Lung (tissue), 17 donors: ENCODE measurements at places on chromosomes 16 and 17.

DNA sequence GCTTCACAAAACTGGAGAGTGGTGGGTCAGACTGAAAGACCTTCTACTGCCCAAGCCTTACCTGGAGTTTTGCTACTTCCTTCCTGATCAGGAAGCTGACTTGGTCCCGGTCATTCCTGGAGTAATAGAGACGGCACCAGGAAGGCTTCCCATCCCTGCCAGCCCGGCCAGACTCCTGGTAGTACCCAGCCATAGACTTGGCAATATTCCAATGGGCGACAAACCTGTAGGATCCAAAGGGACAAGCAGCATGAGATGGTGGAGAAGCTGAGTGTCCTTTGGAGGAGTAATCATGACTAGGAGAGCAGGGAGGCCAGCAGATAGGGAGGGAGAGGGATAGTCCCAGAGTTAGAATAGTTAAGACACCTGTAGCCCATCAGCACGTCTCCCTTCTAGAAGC lies 8.7 kb downstream of the RECQL5 start:
- no peak for DNase-seq

DNA sequence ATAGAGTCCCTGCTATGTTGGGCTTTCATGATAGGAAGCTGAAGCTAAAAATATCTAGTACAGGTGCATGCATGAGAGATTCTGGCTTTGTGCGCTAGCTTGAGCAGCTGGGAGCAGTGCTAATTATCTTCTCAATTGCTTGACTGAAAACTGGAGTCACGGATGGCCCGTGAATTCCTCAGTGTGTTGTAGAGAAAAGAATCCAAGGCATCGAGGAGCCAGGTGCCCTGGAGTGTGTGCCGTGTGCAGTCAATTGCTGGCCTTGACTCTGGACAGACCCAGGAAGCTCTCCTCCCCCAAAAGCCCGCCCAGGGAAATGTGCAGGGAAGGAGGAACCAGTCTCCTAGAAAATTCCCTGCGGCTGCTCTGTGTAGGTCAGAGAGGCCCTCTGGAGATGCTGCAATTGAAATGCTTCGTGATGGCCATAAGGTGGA lies 14.2 kb downstream of the LGALS3BP start:
- DNase-seq: no peak

DNA sequence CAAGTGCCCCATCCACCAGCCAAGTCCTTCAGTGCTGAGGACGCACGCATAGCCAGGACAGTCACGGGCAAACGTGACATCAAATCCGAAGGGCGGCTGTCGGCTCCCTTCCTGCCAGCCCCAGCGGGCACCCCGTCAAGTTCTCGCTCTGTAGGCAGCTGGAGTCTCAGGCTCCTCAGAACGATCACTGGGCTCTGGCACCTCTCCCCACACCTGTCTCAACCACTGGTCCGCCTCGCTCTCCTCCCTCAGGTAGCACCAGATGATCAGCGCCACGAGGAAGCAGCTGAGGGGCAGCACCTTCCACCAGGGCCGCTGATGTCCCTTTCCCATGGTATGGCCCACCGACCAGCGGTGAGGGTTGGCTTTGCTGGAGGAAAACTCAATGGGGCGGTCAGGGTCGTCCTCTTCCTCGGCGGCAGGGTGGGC lies 422 bp downstream of the UQCC4 start:
- no peak for DNase-seq

DNA sequence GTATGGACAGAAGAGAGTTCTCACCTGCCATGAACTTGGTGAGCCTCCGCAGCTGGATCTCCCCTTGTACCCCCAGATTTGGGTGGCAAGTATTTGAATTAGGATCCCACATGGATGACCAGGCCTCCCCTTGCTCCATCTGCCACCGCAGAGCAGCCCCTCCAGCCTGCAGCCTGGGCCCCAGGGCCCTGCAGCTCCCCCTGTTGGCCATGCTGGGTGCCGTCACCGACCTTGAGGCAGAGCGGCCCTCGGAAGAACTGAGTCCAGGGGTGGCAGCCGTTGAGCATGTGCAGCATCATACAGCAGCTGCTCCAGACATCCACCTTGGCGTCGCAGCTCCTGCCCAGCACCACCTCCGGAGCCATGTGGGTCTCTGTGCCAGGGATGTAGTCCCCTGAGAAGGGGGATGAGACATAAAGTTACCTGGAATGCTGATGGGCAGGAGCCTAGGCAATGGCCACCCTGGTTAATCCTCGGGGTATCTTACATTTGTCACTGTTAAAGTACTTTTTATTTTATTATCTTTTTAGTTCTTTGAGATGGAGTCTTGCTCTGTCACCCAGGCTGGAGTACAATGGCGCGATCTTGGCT lies 9.0 kb upstream of the SPATA32 start:
- no peak for DNase-seq

GRCh38 chr17:33888455-33888854 lies 366.6 kb upstream of the CCL2 start:
- DNase-seq: no peak

GRCh38 chr16:57041182-57042156 lies 50.9 kb upstream of the CPNE2 start:
- DNase-seq: no peak

GRCh38 chr16:20865420-20866131 lies 34.6 kb downstream of the DCUN1D3 start:
- no peak for DNase-seq

GRCh38 chr17:29828676-29829284 lies 101.2 kb downstream of the SSH2 start:
- DNase-seq: no peak

- DNase-seq: no peak
These were observed 2.9 kb upstream of the MEIOC start for GRCh38 chr17:44653384-44653783.

- peak; percentile 27 for DNase-seq
These were observed 136.7 kb downstream of the SNX11 start for GRCh38 chr17:48244121-48244711.

- no peak for DNase-seq
These were observed 23.6 kb downstream of the MPG start for GRCh38 chr16:101586-101985.

DNA sequence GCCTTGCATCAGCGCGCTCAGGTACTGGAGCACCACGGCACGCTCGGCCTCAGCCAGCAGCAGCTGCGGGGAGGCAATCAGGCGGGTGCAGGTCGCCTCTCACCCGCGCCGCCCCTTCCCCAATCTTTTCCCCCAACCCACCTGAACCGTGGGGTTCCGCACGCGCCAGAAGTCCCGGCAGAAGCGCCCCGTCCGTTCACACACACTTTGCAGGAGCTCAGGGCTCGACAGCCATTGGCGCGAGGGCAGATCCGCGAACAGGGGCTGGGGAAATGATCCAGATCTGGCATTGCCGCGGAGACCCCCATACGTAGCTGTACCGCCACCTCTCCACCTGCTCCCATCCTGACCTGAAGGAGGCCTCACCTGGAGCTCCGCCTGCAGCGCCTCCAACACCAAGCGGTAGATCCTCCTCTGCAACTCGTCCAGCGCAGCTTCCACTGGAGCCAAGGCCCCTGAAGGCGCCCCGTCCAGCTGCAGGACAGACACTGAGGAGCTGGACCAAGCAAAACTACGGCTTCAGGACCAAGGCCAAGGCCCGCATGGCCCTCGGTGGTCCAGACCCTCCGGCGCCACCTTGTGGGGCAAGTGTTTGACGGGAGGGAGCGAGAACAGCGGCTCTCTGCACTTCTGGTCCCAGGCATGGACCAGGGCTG lies 1.4 kb upstream of the MATCAP1 start:
- peak; percentile 93 for DNase-seq

- DNase-seq: no peak
These were observed 9.5 kb upstream of the AMZ2 start for GRCh38 chr17:68238164-68238870.

DNA sequence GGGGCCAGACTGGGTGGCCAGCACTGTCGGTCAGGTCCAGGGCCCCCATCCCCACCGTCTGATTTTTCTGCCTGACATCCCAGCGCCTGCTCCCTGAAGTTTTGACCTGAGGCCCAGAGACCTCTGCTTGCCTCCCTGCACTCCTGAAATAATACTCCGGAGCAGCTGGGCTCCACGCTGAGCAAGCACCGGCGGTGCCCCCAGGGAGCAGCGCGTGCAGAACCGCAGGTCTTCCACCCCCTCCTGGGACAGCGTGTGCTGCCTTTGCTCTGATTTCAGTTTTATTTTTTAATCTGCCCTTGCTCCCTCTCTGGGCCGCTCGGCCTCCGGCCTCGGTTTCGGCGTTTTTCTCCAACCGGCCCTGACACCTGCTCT lies 132.4 kb upstream of the GSE1 start:
- DNase-seq: no peak

- peak; percentile 71 for DNase-seq
These were observed 4.6 kb downstream of the SMCR8 start for GRCh38 chr17:18319604-18320256.

DNA sequence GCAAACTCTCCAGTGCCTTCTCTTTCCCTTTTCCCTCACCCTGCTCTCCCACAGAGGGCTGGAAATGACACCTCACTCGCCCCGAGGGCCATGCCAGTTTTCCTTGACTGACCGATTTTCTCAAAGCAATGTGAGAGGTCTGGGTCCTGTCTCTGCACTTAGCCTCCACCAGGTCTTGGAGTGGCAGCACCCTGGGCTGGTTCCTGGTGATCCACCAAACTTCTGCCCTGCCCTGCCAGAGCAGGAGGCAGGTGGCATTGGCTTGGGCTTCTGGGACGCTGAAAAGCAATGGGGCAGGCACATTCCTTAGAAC lies 97.5 kb downstream of the RAB11FIP4 start:
- DNase-seq: no peak

- peak; percentile 67 for DNase-seq
These were observed 151.9 kb downstream of the MSI2 start for GRCh38 chr17:57408071-57408811.

DNA sequence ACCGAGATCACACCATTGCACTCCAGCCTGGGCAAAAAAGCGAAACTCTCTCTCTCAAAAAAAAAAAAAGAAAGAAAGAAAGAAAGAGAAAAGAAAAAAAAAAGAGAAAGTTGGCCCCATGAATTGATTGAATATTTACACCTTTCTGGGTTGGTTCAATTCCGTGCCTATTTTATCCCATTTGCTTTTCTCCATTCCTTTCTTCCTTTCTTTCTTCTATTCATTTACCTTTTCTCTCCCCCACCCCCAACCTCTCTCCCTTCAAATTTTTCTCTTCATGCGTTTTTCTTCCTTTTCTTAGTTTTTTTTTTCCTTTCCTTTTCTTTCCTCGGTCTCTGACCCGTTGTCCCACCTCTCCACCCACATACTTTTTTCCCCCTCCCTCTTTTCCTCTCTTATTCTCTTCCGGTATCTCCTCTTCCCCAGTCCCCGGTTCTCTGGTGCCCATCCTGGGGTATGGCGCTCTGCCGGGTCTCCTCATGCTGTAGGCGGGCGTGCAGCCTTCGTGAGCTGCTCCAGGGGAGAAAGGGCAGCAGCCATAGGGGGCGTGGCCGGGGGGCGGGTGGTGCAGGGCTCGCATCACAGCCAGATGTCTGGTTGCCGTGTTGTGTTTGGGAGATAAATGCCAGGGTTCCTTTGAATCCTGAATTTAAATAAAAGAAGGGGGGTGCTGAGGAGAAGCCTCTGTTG lies 5.3 kb upstream of the COL1A1 start:
- peak; percentile 77 for DNase-seq

GRCh38 chr16:24858219-24859041 lies 12.7 kb downstream of the SLC5A11 start:
- DNase-seq: peak; percentile 74
